ENCODE measurements at places on chromosomes 4 and X.

DNA sequence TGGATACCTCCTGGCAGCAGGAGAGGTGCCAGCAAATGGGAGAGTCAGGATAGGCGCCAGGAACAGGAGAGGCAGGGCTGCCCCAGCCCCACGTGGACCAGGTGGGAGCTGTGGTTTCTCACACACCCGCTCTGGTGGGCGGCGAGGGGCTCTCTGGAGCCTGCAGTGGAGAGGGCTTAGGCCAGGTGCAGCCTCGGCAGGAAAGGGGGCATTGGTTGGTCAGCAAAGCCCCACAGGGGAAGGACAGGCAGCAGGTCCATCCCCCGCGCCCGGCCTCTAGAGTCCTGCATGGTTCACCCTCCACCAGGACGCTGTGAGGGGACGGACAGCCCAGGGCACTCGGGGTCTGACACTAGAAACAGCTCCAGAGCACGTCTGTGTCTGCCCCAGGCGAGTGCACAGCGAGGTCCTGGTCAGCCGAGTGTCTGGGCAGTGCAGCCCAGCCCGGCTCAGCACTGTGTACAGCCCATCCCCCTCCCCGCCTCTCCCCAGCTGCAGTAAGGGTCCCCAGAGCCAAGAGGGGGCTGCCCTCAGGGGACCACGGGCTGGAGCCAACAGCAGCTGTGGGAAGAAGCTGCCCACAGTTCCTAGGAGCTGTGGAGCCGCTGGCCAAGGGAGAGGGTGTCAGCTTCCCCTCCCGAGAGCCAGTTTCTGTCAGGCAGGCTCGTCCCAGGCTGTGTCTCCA, 8.2 kb downstream of the ATP5ME start:
- DNase-seq: no peak

- DNase-seq: no peak
These were observed 47.9 kb downstream of the HSD17B13 start for GRCh38 chr4:87274803-87275202.

DNA sequence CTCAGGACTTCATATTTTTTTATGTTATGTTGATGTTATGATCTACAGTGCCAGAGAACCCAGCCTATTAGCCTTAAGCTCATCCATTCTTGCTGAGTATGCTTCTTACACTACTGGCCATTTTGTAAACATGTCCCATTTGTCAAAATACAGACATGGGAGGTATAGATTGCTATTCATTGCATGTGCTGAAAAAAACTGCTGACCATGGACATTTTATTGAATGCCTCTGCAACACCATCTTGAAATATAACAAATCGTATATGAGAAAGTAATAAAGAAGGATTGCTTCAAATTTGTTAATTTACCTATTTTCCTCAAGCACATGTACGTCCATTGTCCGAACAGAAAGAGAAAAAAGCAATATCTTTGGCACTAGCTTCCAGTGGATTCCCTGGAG, 91.5 kb upstream of the FAM47A start:
- DNase-seq: no peak

DNA sequence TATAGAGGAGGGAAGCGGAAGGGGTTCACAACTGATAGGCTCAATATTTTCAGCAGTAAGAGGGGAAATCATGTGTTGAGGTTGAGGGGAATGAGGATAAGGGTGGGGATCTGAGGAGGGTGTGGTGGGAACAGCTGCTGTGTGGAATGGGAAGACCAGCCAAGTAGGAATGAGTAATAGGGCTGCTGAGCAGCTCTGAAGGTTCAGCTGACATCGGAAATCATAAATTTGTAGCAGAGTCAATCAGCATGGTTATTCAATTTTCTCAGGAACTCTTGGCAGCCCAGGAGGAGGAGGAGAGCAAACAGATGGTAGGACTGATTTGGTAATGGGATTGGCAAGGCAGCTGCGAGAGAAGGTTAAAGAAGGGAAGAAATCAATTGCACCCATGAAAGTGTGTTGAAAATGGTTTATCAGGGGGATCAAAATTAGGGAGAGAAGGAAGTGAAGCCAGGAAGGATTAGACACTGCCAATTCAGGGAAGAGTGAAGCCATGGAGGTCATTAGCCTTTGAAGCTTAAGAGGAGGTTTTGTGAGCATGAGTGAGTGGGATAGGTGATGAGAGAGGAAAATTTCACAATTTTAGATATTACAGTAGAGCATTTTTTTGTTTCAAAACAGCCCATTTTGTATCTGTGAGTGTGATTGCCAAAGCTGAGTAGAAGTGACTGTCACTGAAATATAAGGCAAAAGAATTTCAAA, 82.6 kb downstream of the PCDH7 start:
- peak; percentile 14 for DNase-seq

- DNase-seq: no peak
These were observed 48.2 kb upstream of the KLF3 start for GRCh38 chr4:38615847-38616246.

DNA sequence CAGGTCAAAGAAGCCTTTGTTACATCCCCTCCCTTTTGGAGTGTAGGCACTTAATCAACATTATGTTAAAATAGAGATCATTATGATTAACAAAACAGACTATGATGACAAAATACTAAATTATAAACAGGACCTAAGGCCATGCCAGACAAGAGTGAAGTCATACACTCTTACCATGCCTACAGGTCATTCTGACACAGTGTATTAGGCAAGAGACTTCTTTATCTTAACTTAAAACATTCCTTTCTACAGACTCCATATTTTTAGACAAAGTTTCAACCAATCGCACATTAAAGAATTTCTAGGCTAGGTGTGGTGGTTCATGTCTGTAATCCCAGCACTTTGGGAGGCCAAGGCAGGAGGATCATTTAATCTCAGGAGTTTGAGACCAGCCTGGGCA, 128.6 kb upstream of the SLC34A2 start:
- DNase-seq: no peak

DNA sequence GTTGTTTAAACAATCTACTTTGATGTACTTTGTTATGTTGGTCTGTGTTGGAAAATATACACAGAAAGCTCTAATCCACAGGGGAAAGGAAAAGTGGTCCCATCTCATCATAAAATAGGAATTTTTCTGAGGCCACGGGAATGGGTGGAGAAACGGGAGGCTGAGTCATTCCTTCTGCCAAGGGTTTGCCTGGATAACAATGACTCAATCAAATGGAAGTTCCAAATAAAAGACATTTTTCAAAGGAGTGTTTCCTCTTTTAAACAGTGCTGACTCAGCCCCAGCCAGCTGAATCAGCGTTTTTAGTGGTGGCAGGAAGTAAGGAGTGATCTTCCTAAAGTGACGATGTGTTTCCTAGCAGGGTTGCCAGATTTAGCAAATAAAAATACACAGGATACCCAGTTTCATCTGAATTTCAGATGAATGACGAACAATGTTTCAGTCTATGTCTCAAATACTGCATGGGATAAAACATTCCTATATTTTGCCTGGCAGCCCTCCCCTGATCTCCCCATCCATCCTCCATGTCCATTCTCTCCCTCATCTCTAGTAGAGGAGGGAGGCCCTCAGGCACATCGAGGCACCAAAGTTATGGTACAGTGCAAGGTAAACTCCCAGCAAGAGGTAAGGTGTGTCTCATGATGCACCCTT, 345.4 kb upstream of the GATB start:
- DNase-seq: peak; percentile 80

DNA sequence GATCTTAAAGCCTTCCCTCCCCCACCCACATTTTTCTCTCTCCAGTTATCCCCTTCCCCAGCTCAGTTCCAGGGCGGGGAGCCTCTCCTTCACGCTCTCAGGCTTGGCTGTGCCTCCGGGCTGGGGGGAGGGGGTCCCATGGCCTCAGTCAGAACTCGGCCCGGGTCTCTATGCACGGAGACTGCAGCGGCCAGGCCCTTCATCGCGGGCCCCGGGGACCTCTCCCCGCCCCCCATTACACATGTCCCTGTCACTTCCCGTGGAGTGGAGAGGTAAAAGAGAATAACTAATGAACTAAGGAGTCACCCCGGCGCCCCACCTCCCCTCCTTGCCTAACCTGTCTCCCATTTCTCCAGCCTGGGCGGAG, 838 bp upstream of the PRICKLE3 start:
- no peak for DNase-seq

GRCh38 chrX:9724711-9725110, 40.9 kb downstream of the GPR143 start:
- no peak for DNase-seq

- DNase-seq: no peak
These were observed 122.1 kb downstream of the TBL1X start for GRCh38 chrX:9586992-9587392.

DNA sequence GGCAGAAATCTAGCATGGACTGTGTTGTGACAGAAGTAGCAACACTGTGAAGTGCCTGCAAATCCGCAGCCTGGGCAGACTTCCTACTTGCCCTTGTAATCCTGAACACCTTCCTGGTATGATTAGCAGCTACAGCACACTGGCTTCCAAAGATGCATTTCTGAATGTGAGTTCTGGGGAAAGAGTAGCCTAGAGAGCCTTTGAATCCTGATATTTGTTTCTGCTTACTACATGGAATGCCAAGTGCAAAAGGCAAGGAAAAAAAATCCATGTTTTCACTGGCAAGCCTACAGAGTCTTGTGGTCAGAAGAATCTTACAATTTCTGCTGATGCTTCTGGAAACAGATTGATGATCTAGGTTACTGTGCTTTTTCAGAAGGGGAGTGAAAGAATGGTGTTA, 223.7 kb downstream of the COL25A1 start:
- peak; percentile 60 for DNase-seq

DNA sequence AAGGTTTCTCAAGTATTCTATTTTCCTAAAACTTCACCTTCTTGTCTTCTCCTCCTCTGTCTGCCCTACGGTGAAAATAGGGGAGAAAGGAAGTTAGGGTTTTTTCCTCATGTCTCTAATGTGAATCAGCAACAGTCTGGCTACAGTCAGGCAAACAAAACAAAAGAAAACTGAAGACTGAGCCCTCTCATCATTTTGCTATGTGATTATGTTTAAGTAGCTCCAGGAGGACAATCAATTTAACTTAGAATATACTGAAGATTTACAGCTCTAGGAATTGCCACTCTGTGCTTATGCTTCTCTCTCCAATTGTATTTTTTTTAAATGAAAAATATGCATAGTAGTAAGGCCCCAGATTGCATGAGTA, 316.2 kb downstream of the GPAT3 start:
- no peak for DNase-seq

- DNase-seq: no peak
These were observed 20.4 kb upstream of the FGF16 start for GRCh38 chrX:77426811-77427210.

DNA sequence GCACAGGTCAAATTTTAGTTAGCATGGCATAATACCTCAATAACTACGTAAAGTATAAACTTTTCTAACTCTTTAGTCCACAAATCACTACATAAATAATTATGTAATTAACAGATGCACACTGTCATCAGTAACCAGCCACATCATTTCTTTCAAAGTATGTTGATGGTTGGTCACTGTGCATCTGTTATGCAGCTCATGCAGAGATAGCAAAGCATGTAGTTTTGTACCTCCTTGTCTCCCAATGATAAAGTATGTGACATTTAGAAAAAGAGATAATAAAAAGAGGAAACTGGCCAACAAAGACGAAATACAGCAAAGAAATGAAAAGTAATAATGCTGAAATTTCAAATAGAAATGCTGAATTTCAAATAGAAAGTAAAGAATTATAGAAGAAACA, 2.9 kb downstream of the LAMTOR3 start:
- DNase-seq: no peak

- no peak for DNase-seq
These were observed 111.2 kb downstream of the ZNF518B start for GRCh38 chr4:10346023-10346422.

DNA sequence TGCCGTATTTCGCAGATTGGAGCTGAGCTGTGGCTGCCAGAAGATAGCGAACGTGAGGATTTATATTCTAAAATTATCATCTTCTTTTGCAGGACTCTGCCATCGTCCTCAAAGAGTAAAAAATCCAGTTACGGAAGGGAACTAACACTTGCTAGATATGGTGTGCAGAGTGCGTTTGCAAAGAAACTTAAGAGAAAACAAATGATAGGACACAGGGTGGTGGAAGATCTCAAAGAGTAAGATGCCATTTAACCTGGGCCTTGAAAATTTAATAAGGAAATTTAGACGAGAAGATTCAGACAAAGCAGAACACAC, 566 bp downstream of the LARP7 start:
- no peak for DNase-seq

DNA sequence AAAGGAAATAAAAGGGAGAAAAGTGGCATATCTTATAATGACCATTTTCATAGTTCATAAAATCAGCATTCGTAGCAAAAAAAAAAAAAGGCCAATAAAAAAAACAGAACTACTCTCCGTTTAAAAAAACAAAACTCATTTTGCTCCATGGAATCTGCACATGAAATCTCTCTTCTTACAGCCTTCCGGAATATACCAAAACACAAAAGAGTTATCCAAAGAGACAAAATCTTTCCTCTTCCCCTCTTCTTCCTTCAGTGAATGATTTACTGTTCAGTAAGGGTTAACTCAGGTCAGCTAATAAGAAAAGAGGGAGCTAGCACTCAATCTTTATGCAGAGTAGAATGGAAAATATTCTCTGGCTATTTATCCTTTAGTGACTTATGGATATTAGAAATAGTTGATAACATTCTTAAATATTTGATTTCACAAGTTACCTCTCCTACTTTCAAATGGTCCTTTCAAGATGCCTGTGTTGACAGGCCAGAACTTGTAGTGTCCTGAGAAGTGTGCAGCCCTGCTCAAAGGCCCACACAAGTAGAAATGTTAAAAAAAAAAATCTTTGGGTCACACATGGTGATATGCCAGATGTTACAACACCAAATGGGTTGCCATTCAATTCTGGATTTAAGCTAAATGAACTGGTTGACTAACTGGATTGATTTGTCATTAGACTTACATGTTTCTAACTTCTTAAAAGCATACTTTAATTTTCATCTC, 42.1 kb downstream of the PDGFC start:
- DNase-seq: no peak

DNA sequence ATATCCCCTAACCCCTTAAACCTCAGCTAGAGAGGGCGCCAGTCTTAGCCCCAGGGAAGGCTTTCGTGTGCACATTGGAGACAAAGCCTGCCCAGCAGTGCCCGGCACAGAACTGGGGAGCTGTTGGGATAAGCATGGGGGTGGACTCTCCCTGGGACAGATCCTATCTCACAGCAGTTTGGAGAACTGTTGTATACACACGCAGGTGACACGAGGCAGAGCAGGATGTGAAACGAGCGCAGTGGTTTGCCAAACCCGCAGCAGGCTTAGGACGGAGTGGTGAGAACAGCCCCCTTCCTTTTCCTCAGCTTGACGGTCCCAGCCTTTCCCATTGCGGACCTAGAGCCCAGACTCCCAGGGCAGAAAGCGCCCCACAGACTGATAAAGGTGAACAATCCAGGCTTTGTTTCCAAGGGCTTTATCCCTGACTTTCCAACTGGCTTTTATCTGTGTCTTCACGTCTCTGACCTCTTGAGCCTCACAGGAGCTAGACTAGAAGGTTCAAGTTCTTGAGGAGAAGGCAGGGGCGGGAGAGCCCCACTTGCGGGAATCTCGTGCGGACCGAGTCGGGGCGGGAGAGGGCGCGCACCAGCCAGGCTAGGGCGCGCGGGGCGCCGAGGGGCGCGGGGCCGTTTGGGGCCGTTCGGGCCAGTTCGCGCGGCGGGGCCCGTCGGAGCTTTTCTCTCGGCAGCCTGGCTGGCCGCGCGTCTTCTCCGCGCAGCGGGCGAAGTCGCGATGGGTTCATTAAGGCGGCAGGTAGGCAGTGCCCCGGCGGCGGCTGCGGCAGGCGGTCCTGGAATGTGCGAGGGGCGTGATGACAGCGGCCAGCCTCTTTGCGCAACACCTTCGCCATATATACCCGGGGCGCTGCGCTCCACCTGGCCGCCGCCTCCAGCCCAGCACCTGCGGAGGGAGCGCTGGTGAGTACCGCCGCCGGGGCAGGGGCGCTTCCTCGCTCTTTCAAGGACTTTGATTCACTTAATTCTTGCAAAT, at the start of gene SLC34A2:
SLC34A2 (plus strand) TSS at position 881 of the 993 bp plus-strand sequence. CDS start 6,650 bp downstream, outside the sequence.
- no peak for DNase-seq

- DNase-seq: no peak
These were observed 632.3 kb downstream of the PDHA2 start for GRCh38 chr4:96471956-96472867.
